ENCODE measurements at places on chromosomes 3 and 15.

DNA sequence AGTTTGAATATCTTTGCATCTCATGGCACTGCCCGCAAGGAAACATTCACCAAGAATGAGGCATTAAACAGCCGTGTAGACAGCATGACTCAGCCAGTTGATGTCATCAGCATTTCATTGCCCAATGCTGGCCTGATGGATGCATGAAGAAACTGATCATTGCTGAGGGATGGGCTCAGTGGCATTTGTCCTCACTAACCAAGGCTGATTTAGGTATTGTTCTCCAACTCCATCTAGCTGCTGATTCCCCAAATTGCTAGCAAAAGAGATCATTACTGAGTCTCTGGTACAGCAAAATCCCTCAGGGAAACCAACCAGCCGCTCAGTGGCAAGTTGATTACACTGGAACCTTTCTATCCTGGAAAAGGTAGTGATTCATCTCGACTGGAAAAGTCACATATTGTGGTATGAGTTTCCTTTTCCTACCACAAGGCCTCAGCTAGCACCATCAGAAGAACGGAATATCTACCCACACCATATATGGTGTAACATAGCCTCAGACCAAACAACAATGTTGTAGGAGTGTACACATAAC is 186.5 kb upstream of the GAP43 start:
- DNase-seq = no peak

DNA sequence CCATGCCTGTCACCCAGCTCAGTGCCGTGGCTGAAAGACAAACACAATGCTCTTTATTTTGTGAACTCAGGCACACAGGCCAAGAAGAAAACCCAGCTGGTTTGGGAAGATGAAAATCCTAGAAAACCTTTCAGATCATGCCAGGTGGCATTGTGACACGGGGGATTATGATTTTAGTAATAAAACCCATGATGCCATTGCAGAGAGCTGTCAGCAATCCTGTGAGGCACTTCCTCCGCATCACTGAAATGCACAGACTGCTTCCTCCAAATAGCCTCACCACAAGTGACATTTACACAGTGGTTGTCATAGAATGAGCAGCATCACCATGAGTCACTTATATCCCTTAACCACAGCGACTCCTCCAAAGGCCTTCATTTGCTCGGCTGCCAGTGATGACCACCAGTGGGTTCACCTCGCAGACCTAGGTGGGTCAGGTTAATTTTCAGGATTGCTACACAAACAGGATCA is 22.7 kb downstream of the ABHD6 start:
- no peak for DNase-seq

GRCh38 chr3:134155446-134155845 is 95.2 kb downstream of the RYK start:
- DNase-seq = no peak

DNA sequence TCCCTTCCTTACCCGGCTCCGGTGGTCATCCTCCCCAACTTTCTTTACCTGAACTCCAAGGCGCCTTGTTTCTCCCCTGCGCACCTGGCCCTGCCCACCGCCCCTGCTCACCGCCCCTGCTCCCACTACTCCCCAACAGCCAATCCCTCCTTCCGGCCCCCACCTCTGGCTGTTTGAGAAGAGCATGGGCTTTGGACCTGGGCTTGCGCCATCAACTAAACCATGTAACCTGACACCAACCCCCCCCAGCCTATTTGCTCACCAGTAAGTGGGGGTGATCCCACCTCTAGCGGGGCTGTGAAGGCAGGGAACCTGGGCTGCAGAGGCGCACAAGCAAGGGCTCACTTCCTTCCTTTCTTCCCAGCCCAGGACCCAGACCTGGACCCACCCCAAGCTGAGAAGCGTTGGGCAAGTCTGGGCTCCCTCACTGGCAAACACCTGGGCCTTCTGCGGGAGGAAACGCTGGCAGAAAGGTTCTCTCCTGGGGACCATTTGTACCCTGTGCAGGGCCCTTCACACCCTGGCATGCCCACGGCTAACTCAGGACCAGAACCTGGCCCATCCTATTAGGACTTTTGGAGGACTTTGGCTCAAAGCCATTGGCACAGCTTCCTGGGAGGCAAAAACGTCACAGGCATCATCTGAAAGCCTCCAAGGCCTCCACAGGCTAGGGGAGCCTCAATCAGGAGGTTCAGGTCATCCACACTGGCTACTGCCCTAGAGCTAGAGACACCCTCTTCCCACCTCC is at the start of gene PLXNB1:
Gene PLXNB1, minus strand, starts transcription at position 127 of the 748 bp plus-strand sequence. CDS start 5,475 bp downstream, outside the sequence.
- no peak for DNase-seq

DNA sequence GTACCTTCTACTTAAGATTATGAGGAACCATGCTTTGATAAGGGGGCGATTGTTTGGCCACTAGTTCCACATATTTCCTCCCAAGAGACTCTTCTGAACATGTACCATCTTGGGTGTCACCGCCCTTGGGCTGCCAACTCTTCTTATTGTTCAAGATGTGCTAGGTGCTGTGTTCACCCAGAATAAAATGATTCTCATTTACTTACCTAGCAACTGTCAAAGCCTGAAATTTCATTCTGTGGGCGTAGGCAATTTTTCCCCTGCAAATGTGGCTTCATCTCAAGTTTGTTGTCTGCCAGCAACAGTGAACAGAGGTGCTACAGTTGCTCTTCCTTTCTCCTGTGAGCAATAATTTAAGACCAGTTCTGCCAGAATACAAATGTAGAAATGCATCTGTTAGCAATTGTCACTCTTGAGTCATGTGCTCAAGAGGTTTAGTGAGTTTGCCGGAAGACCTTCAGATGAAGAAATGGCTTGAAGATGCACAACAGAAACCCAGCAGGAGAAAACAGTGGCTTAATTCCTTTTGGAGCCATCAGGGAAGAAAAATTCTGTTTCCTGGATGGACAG is 41.3 kb upstream of the RARB start:
- no peak for DNase-seq

GRCh38 chr3:23760871-23761373 is 44.8 kb upstream of the UBE2E1 start:
- DNase-seq = no peak
